ENCODE measurements at places on chromosomes 12 and 14.

GRCh38 chr14:64704143-64704742 lies at the start of gene PLEKHG3:
TSS of gene PLEKHG3 (plus strand) at chr14:64704424. CDS start at chr14:64727632, 23,208 bp downstream.
- DNase-seq, result peak; percentile 58

DNA sequence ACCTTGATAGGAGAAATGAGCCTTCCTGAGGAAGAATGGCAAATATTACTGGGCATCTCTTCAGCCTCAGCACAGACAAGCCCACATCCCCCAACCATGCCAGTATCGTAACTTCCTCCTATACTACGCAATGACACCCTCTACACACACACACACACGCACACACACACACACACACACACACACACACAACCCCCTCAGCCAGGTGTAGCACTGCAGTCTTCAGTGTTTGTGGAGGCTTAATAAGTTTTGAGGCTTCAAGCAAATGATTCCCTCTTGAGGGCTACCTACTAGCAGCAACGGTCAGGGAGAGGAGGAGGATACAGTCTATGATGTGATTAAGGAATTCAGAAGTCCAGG lies 1.6 kb downstream of the DGKA start:
- DNase-seq, result no peak

GRCh38 chr12:121003650-121004049 lies 12.6 kb downstream of the C12orf43 start:
- no peak for DNase-seq

GRCh38 chr12:108302403-108303311 lies 36.5 kb downstream of the CMKLR1 start:
- no peak for DNase-seq

GRCh38 chr14:51711505-51711904 lies 59.8 kb downstream of the FRMD6 start:
- no peak for DNase-seq

GRCh38 chr12:70252832-70253231 lies 9.6 kb downstream of the CNOT2 start:
- DNase-seq, result no peak

GRCh38 chr12:22657538-22657937 lies 32.6 kb downstream of the ETNK1 start:
- DNase-seq, result no peak

- DNase-seq, result peak; percentile 99
These were observed 45.7 kb upstream of the VASH1 start for GRCh38 chr14:76715511-76716081.
